Dermis blood vessel endothelial cell (primary cell): ENCODE measurements at places on chromosomes 11 and 22. TPM values are rescaled to one million over a fixed set of nuclear protein-coding genes. Genes with fewer than 3 reads are reported as not detected.

Gene EXPH5
- total RNA-seq, result under 0.01 and 0.09 TPM in 2 replicates

Gene EEF1G
- 1,345 and 1,561 TPM in 2 replicates for total RNA-seq

Gene APOA1
- total RNA-seq, result 0.17 TPM in 1 of 2 replicates, not detected in the other

Gene NTM
- total RNA-seq, result 0.09 and 0.51 TPM in 2 replicates

Gene PKP3
- total RNA-seq, result 0.09 and 0.68 TPM in 2 replicates

Gene ZNF215
- 0.70 and 1.7 TPM in 2 replicates for total RNA-seq

Gene PARVG
- total RNA-seq, result 0.34 and 0.51 TPM in 2 replicates

Gene HSPA8
- 1,519 and 1,672 TPM in 2 replicates for total RNA-seq

Gene GRM5
- total RNA-seq, result under 0.01 TPM in 1 of 2 replicates, not detected in the other

DNA sequence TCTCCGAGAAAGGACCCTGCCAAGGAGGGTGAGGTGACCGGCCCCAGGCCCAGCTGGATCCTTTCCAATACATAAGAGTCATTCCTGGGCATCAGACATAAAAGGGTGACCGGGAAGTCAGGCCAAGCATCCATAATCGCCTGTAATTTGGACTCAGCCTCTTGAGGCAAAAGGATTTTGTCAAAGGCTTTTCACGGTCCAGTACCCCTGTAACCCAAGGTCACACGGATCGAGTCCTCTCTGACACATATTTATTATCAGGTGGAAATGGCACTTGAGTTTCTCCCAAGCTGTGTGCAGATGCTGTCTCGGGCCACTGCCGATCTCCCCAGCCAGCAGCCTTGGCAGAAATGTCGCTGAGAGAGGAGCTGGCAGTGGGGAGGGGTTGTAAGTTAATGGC is 556.5 kb downstream of the MN1 start:
- no peak for DNase-seq

GRCh38 chr11:130783323-130783722 is 133.0 kb downstream of the SNX19 start:
- no peak for DNase-seq

DNA sequence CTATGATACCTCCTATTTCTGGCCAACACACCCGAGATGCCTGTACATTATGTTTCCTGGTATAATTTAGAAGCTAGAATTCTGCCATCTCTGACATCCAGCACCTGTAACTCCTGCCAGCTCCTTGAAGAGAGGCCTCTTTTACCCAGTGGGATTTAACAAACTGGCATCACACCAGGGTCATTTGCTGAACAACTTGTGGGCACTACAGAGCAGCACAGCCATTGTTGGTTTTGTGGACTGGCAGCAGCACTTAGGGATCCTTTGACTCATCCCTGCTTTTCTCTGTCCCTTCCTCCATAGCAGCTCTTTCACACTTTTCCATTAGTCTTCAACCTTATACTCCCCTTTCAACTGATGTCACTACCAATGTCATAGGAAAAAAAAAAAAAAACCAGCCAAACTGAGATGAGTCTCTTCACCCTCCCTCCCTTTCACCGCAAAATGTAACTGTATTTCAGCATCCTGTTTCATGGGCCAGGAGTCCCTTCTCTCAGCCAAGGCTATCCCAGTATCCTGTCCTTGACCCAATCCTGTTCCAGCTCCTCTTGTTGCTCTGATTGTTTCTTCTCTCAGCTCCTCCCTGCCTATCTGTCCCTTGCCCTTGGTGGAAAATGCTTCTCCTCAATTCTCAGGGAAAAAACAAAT is 68.7 kb downstream of the PPFIBP2 start:
- DNase-seq, result no peak

DNA sequence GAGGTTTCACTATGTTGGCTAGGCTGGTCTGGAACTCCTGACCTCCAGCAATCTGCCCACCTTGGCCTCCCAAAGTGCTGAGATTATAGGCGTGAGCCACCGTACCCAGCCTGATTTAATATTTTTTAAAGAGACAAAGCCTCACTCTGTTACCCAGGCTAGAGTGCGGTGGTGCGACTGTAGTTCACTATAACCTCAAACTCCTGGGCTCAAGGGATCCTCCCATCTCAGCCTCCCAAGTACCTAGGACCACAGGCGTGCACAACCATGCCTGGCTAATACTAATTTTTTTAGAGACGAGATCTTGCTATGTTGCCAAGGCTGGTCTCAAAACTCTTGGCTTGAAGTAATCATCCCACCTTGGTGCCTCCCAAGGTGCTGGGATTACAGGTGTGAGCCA is 13.5 kb downstream of the GTPBP1 start:
- no peak for DNase-seq

- peak; percentile 56 for DNase-seq
These were observed 1.5 kb downstream of the MS4A8 start for GRCh38 chr11:60700689-60701468.

GRCh38 chr11:70472240-70472639 is 73.9 kb downstream of the CTTN start:
- no peak for DNase-seq

GRCh38 chr11:92837595-92837994 is 131.9 kb upstream of the MTNR1B start:
- no peak for DNase-seq

DNA sequence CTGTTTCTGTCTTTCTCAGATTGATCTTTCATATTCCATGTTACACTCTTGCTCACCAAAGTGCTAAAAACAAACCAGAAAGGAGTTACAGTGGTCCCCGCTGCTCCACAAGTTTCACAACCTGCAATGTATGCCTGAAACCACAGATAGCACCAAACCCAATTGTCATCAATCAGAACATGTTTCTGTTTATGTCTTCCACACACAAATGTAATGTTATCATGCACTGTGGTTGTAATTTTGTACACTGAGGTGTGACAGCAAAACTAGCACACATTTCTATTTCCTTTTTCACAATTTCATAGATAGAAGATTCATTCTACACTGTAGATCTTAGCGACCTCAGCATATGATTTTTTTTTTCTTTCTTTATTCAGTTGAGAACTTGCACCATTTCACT is 1045.9 kb upstream of the RAG2 start:
- DNase-seq, result no peak

DNA sequence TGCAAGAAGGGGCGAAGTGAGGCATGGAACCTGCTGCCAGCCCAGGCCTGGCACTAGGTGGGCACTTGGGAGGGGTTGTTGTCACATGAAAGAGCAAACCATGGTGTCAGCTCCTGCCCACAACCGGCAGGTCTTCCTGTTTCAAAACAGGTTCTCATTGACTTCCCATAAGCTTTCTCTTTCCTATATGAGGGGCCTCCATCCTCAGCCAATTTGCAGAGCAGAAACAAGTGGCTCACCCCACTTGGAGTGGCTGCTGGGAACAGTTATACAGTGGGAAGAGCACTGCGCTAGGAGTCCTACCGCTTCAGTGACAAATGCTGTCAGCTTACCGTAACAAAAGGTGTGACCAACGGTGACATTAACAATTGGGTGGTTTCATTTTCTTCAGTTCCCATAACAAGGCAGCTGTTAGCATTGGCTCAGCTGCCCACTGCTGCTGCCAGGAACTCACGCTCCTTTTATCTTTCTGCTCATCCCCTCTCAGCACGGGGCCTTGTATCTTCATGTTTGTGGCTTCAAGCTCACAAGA is 10.2 kb upstream of the SSTR3 start:
- no peak for DNase-seq

GRCh38 chr22:22888571-22889353 is 1.1 kb downstream of the IGLL5 start:
- DNase-seq, result no peak

- DNase-seq, result no peak
These were observed 156.2 kb upstream of the PDGFD start for GRCh38 chr11:104320097-104320496.

DNA sequence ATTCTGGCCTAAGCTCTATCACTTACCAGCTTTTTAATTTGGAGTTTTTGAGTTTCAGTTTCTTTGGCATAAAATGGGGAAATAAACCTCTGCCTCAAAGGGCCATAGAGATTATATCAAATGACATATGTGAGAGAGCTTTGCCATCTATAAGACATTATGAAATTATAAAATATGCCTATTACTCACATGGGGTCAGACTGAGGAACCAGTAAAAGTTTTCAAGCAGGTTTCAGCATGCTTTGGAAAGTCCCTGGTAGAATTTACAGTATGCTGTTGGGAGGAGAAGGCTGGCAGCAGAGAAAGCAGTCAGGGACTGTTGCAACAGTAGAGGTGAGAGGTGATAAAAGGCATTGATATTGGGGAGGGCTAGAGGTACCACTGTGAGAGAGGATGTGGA is 13.6 kb upstream of the MTNR1B start:
- DNase-seq, result no peak

- DNase-seq, result peak; percentile 94
These were observed 29.9 kb upstream of the LRRC32 start for GRCh38 chr11:76700177-76701100.

GRCh38 chr11:45181193-45181888 is 34.9 kb downstream of the PRDM11 start:
- peak; percentile 21 for DNase-seq

GRCh38 chr11:92855607-92856405 is 113.6 kb upstream of the MTNR1B start:
- DNase-seq, result no peak

- no peak for DNase-seq
These were observed 91.5 kb downstream of the MORC2 start for GRCh38 chr22:30876915-30877553.

DNA sequence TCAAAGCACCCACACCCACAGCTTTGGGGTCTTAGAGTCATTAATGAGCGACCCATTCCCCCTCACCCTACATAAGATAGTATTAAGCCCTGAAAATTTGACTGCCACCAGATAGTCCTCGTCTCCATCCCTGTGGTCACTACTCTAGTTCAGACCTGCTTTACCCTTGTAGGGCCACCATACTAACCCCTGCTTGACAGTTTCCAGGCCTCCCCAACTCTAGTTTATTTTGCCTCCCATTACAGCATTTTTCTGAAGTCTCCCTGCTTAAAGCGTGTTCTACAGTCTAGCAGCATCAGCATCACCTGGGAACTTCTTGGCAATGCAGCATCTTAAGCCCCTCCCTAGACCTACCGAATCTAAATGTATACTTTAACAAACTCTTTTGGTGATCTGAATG is 192.4 kb downstream of the MAML2 start:
- no peak for DNase-seq

GRCh38 chr11:40401132-40401853 is 1058.2 kb downstream of the LRRC4C start:
- DNase-seq, result no peak

- peak; percentile 57 for DNase-seq
These were observed 48.6 kb upstream of the TMEM45B start for GRCh38 chr11:129766898-129767604.

DNA sequence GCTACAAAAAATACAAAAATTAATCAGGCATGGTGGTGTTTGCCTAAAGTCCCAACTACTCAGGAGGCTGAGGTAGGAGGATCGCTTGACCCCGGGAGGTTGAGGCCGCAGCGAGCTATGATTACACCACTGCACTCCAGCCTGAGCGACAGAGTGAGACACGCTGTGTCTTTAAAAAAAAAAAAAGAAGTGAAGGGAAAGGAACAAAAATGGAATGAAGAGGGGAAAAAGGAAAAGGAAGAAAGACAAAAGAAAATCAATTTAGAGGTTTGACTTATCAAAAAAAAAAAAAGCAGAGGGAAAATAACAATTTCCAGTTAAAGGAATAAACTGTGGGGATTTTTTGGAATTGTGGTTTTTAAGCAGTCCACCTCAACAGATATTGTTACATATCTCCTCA is 36.8 kb downstream of the MRTFA start:
- DNase-seq, result no peak

DNA sequence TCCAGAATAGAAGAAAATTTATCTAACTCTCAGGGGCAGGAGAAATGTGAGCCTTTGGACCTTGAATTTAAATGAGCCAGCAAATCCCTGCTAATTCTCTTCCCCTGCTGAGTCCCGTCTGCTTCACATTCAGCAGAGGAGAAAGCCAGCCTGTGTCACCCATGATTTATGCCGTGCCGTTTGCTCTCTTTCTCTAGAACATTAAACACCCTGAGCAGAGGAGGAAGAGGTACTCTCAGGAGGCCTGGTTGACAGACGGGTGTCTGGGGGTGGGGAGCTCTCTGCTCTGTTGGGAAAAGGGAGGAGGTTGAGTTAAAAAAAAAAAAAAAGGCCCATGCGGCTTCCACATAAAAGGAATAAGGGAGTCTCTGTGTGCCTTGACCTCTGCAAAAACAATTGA is 11.3 kb upstream of the MTMR3 start:
- no peak for DNase-seq

DNA sequence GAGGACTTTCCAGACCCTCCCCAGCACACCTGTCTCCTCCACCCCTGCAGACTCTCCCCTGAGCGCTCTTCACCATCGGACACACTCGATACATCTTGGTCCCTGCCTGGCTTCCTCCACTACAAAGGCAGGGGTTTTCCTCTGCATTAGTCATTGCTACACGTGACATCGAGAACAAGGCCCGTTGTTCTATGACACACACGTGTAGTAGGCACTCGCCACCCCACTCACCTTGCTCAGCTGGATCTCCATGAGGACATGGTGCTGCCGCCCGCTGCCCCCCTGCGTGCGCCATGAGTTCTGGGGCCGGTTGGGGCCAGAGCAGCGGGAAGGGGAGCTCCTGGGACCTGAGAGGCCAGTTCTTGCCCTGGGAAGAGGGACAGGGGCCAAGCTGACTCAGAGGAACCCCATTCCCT is 16.7 kb downstream of the ATG2A start:
- DNase-seq, result peak; percentile 65

DNA sequence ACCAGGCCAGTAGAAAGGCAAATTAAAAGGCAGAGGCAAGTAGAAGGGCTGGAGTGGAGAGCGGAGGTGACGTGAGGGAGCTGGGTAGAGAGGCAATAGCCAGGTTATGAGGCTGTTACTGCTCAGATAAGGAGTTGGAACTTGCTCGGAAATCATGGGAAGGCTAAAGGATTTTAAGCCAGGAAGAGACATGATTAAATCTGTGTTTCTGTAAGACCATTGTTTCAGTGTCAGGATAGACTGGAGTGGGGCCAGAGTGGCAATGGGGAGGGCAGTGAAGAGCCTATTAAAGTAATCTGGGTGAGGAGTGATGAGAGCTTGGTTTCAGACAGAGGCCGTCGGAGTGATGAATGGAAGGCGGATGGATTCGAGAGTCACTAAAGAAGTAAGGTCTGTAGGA is 39.0 kb downstream of the GRAMD1B start:
- DNase-seq, result peak; percentile 50

DNA sequence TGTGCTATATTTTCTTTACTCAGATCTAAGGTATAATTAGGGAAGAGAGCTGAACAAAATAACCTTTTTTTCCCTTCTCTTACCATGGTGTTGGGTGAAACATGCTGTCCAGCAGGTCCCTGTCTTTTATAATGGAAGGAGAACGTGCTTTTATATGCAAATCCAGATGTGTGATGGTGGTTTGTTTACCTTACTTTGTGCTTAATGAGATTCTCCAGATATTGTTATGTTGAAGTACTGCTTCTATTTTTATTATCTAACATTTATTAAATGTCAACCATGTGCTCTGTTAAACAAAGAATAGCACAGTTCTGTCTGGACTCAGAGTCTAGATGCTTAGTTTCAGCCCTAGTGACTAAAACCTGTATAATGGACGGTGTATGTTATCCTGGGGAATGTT is 10.1 kb upstream of the GRIK4 start:
- no peak for DNase-seq
